NCI-H146 (cell line): ENCODE measurements at places on chromosomes 5 and 9.

DNA sequence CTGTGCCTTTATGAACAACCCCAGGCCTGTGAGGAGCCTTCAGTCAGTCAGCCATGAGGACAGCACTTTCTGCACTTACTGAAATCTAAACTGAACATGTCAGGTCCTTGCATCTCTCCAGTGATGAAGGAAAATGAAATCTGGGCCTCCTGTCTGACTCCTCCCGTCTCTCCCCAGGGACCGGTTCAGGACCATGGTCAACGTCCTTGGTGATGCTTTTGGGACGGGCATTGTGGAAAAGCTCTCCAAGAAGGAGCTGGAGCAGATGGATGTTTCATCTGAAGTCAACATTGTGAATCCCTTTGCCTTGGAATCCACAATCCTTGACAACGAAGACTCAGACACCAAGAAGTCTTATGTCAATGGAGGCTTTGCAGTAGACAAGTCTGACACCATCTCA is 77.0 kb upstream of the PLPP6 start:
- no peak for DNase-seq

GRCh38 chr5:27124590-27124989 is 86.2 kb upstream of the CDH9 start:
- peak; percentile 16 for DNase-seq

DNA sequence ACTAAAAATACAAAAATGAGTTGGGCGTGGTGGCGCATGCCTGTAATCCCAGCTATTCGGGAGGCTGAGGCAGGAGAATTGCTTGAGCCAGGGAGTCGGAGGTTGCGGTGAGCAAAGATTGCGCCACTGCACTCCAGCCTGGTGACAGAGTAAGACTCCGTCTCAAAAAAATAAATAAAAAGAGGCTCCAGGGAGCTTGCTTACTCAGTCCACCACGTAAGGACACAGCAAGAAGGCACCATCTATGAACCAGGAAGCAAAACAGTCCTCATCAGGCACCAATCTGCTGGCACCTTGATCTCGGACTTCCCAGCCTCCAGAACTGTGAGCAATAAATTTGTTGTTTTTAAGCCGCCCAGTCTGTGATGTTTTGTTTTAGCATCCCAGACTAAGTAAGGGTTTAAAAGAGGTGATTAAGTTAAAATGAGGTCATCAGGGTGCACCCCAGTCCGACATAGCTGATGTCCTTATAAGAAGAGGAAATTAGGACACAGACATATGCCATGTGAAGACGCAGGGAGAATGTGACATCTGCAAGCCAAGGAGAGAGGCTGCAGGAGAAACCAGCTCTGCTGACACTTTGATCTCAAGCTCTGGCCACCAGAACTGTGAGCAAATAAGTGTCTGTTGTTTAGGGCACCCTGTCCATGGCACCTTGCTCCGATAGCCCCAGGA is 45.9 kb downstream of the C9orf50 start:
- no peak for DNase-seq

DNA sequence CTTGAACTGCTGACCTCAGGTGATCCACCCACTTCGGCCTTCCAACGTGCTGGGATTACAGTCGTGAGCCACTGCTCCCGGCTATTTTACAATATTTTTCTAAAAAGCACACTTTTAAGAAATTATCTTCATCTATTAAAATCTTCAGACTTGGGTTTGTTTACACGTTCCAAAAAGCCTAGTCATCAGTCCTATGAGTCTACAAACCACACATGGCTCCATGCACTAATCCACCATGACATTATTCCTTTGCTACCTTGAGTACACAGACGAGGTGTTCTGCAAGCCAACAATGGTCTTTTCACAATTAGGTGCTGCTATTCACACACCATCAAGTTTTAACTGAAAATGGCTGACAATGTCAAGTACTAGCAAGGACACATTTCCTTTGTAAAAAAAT is 41.0 kb downstream of the TRPM6 start:
- no peak for DNase-seq

DNA sequence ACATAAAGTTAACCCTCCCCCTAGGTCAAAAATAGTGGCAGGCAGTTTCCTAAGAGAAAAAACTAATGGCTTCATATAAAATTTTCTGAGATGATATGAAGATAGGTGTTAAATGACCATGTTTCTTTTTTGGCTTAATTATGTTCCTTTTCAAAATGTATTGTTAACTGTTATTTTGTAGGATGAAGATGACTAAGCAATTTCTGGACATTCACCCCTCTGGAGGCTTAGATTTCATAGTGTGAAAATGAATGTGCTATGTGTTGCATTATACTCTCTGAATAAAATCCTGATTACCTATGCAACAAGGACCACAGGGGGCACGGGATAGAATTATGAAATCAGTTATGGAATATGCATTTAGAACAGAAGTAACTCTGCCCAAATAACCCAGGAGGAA is 233.5 kb downstream of the MRPS30 start:
- no peak for DNase-seq

DNA sequence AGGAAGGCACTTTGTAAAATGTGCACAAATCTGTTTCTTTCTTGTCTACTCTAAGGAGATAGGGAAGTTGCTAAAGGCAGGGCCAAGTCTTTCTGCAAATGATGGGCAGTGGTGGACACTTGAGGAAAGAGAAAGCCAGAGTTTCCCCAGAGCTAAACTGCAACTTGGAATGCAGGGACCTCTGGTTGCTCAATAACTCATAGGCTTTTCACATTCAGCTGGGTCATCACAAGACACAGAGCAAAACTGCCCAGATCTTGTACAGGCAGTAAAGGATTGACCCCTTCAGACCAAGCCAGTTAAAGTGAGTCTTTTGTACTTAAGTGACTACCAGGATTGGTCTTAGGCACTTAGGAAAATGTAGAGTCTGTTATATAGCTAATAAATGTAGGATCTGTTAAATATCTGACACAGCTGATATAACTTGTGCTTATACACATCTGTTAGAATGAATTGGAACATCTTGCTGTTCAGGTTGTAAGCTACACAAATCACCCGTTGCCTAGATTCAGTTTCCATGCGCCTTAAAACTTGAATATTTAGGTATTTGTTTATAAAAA is 13.5 kb upstream of the AGXT2 start:
- DNase-seq = no peak

GRCh38 chr9:127047971-127048370 is 74.5 kb downstream of the ANGPTL2 start:
- no peak for DNase-seq

DNA sequence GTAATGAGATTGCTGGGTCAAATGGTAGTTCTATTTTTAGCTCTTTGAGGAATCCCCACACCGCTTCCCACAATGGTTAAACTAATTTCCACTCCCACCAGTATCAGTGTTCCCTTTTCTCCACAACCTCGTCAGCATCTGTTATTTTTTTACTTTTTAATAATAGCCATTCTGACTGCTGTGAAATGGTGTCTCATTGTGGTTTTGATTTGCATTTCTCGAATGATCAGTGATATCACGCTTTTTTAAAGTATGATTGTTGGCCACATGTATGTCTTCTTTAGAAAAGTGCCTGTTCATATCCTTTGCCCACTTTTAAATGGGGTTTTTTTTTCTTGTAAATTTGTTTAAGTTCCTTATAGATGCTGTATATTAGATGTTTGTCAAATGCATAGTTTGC is 73.5 kb downstream of the MTAP start:
- no peak for DNase-seq

DNA sequence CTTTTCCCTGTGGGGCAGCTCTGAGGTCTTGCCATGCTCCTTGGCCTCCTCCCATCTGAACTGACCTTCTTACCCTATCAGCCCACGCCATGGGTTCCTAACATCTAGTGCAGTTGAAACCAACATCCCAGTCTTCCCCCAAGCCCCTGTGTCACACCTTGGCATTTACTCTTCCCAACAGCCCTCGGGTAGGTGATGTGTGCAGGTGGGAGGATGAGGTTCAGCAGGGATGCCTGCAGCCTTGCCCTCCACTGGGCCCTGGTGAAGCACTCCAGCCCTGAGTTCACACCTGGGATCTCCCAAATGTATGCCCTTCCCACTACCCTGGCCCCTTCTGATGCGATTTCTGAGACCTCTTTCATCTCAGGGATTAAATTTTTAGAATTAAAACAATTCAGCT is 15.5 kb downstream of the IRX2 start:
- DNase-seq = no peak

DNA sequence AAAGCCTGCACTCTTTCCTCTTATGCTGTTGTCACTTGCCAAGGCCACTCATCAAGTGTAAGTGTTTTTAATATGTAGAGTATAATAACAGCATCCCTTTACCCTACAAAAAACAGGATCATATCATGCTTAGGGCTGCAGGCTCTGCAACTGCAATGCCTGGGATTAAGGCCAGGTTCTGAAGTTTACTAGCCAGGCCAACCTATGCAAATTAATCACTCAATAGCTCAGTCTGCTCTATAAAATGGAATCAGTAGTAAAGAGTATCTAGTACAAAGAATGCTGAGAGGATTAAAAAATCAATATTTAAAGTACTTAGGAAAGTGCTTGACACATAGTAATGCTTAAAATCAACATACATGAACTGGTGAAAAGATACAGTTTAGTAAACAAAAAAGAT is 253.3 kb downstream of the EDIL3 start:
- no peak for DNase-seq

- no peak for DNase-seq
These were observed 62.5 kb downstream of the GIN1 start for GRCh38 chr5:103057208-103058130.

GRCh38 chr9:34994900-34995669 is 5.5 kb downstream of the DNAJB5 start:
- DNase-seq = no peak

- no peak for DNase-seq
These were observed 308.2 kb upstream of the PRR16 start for GRCh38 chr5:120155873-120156272.

DNA sequence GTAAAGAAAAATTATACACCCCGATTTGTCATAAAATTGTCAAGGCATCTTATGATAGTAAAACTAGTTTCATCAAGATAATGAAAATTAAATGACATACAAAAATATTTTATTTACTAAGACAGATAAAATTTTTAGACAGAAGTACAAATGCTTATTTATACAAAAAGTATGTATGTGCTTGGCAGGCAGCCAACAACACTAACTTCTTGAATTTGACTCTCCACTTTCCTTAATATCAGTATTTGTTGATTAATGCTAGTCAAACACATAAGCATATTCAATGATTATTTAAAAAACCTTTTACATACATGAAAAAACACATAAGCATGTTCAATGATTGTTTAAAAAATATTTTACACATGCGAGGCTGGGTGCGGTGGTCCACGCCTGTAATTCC is 1079.9 kb upstream of the CDH6 start:
- DNase-seq = no peak

DNA sequence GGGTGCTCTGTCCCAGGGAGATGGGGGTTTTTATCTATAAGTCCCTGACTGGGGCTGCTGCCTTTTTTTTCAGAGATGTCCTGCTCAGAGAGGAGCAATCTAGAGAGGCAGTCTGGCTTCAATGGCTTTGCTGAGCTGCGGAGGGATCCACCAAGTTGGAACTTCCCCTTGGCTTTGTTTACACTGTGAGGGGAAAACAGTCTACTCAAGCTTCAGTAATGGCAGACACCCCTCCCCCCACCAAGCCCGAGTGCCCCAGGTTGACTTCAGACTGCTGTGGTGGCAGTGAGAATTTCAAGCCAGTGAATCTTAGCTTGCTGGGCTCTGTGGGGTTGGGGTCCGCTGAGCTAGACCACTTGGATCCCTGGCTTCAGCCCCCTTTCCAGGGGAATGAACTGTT is 375.8 kb downstream of the RAB3C start:
- DNase-seq = no peak

GRCh38 chr9:32344551-32345182 is 39.8 kb upstream of the ACO1 start:
- DNase-seq = peak; percentile 20

- no peak for DNase-seq
These were observed 14.6 kb downstream of the ANKS6 start for GRCh38 chr9:98781588-98782383.

GRCh38 chr5:141598391-141599345 is 20.1 kb downstream of the DIAPH1 start:
- DNase-seq = no peak

DNA sequence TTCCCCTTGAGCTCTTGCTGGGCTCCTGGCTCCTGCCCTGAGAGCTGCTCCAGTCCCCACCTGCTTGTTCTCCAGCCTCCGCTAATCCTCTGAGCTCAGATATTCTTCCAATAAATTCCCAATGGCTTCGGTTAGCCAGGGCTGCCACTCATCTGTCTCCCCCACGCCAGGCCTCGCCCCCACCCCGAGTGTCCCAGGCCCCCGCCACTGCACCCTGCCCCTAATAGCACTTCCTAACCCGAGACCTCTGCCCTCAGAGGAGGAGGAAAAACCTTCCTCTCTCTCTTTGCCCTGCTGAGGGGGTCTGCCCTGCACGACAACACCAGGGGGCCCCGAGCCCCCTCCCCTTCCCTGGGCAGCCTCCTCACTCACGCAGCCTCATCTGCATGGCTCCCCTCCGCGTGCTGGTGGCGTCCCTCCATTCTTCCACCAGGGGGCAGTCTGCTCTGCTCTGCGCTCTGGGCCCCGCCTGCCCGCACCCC is 5.4 kb upstream of the LCN15 start:
- DNase-seq = peak; percentile 55

- no peak for DNase-seq
These were observed 301.3 kb downstream of the CWC27 start for GRCh38 chr5:65070026-65070425.

GRCh38 chr5:176371621-176372539 is 6.6 kb downstream of the ARL10 start:
- no peak for DNase-seq

GRCh38 chr5:110918683-110919082 is 152.8 kb upstream of the TSLP start:
- no peak for DNase-seq

GRCh38 chr5:1220831-1221230 is 4.3 kb upstream of the SLC6A18 start:
- no peak for DNase-seq

GRCh38 chr9:114259798-114260523 is 62.9 kb upstream of the ORM1 start:
- DNase-seq = no peak

DNA sequence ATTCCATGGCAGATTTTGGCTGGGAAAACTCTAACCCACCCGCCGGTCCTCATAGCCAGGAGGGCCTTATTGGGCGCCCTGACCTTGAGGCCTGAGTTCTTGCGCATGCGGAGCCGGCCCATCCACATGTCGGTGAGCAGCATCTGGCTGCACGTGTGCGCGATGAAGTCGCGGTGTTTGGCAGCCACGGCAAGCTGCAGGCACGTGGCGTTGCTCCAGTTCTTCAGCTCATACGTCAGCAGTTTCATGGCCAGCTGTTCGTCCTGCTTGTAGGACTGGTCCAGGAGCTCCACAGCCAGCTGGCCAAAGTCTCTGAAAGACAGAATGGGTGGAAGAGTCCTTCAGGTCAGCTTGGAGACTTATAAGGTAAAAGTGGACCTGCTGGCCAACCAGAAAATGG is 204.3 kb upstream of the KLF9 start:
- no peak for DNase-seq

GRCh38 chr9:9730174-9730573 is 882.6 kb downstream of the PTPRD start:
- no peak for DNase-seq

- no peak for DNase-seq
These were observed 356 bp upstream of the HACD4 start for GRCh38 chr9:21031808-21032183.
